ENCODE measurements at places on chromosomes 16 and 17.
A peak's percentile ranks its signal among the peaks of the same experiment; 100 is the strongest.

DNA sequence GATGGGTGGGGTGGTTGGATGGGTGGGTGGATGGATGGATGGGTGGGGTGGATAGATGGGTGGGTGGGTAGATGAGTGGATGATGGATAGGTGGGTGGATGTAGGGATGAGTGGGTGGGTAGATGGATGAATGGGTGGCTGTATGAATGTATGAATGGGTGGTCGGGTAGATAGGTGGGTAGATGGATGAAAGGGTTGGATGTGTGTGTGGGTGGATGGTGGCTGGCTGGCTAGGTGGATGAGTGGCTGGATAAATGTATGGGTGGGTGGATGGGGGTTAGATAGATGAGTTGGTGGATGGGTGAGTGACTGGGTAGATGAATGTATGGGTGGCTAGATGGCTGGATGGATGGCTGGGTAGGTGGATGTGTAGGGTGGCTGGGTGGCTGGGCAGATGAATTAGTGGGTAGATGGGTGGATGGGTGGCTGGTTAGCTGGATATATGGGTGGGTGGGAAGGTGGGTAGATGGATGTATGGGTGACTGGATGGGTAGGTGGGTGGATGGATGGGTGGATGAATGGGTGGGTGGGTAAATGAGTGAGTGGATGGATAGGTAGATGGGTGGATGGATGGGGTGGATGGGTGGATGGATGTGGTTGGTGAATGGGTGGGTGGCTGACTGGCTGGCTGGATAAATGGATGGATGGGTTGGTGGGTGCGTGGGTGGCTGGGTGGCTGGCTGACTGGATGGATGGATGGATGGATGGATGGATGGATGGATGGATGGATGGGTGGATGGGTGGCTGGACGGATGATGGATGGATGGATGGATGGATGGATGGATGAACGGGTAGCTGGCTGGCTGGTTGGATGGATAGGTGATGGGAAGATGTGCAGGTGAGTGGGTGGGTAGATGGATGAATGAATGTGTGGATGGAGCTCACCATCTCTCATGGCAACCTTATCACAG lies 18.9 kb upstream of the GOSR2 start:
- no peak for DNase-seq

DNA sequence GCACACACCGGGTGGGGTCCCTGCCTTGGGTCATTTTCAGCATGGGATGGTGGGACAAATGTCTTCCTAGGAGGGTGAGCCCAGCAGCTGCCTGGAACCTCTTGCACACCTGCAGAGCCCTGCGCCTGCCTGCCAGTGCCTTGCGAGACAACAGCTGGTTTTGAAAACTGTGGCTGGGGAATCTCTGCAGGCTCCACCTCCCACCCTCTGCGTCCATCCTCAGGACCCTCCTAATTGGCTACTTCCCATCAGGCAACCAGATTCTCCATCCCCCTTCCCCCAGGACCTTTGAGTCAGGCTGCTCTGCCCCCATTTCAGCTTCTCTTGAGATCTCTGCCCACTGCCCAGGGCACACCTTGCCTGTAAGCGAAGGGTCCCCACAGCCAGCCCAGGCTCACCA lies 26.6 kb downstream of the PEMT start:
- peak; percentile 70 for DNase-seq

DNA sequence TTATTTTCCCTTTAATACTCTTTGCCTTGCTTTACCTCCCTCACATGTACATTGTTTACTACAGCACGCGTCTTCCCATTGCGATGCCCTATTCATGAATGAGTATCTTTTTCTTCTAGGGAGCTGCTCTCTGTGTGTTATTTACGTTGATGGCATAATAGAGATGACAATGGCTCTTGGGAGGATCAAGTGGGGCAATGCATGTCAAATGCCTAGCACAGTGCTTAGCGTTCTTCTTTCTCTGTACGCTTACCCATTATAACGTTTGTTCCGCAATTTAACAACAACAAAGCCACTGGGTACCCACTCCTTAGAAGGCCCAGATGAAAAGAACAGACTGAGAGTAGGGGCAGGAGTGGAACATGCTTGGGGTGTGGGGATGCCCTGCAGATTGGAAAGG lies 271.6 kb upstream of the TNRC6C start:
- DNase-seq: no peak

DNA sequence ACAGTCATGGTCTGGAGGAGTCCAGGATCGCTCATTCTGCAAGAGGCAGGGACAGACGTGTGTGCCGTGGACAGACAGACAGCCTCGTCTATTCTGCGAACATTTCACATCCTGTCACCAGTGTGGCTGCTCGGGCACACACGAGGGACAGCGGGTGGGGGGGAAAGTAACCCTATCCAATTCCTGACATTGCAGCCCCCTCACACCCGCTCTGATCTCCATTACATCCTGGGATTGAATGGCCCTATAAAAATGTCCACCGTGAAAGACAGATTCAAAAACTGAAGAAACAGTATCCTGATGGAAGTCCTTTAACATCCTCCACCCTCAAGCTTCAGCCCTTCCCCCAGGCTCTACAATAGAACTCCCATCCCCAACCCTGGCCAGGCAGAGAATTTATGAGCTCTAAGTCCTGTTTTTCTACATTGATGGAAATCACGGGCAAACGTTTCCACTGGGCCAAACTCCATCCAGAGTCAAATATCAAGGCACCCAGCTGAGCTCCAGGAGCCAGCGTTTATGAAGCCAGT lies 39.4 kb downstream of the HS3ST3A1 start:
- no peak for DNase-seq

DNA sequence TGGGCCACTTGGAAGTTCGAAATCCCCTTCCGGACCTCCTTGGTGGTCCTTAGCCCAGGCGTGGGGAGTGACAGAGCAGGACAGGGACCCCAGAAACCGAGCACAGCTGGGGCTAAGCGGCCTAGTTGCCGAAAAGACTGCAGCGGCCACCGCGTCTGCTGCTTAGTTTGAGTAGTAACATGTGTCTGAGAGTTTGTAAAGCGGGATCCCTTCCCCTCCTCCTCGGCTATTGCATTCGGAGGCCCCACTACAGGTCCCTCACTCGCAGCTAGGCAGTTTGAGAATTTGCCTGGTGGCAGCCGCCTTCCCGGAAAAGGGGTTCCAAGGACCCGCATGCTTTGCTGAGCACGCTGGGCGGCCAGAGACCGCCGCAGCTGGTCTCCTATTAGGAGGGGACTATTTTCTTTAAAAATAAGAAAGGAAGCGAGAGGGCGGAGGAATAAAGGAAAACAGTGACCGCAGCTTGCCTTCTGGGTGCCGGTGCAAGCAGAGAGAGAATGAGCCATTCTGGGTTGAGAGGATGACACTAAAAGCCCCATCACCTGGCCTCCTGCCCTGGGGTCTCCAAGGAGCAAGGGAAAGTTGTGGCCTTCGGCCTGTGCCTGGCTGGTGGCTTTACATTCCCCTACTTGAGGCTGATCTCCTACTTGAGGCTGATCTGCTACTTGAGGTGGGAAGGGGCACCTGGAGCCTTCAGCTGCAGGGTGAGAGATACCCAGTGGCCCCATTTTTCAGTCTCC lies 1.1 kb upstream of the HOXB5 start:
- DNase-seq: no peak

DNA sequence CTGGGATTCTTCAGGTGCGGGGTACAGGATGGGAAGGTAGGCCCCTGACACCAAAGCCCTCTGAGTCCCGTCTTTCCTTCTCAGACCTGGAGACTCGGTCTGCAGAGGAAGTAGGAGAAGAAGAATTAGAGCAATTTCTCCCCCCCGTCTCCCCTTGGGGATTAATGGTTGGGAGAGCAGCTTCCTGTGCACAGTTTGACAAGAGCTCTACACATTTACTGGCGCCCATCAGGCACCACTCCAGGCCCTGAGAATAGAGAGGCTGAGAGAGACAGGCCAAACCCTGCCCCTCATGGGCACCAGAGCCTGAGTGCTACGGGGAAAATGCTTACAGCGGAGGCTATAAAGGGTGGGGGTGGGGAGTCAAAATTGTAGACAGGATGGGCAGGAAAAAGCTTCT lies 3.5 kb upstream of the C16orf74 start:
- peak; percentile 42 for DNase-seq

Measured in SHP77 (cell line).